Fibroblast of upper back skin (primary cell): ENCODE measurements at places on chromosomes 2 and 18.
A peak's percentile ranks its signal among the peaks of the same experiment; 100 is the strongest.

DNA sequence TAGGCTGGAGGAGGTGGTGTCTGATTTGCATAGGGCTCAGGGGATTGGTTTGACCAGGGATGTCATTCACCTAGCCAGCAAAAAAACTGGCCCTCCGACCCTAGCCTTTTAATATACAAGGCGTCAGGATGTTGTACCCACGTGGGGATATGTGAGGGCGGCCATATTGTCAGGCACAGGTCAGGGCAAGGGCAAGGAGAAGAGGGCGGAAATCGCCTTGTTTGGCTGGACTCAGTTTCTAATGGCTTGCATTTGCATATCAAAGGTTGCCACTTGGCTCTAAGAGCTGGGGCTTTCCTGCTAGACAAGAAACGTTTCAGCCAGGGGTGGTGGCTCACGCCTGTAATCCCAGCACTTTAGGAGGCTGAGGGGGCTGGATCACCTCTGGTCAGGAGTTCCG lies 24.9 kb upstream of the PDCL3 start:
- DNase-seq, result no peak

- DNase-seq, result no peak
Measured at GRCh38 chr2:48984922-48985321, 169.4 kb downstream of the FSHR start.

DNA sequence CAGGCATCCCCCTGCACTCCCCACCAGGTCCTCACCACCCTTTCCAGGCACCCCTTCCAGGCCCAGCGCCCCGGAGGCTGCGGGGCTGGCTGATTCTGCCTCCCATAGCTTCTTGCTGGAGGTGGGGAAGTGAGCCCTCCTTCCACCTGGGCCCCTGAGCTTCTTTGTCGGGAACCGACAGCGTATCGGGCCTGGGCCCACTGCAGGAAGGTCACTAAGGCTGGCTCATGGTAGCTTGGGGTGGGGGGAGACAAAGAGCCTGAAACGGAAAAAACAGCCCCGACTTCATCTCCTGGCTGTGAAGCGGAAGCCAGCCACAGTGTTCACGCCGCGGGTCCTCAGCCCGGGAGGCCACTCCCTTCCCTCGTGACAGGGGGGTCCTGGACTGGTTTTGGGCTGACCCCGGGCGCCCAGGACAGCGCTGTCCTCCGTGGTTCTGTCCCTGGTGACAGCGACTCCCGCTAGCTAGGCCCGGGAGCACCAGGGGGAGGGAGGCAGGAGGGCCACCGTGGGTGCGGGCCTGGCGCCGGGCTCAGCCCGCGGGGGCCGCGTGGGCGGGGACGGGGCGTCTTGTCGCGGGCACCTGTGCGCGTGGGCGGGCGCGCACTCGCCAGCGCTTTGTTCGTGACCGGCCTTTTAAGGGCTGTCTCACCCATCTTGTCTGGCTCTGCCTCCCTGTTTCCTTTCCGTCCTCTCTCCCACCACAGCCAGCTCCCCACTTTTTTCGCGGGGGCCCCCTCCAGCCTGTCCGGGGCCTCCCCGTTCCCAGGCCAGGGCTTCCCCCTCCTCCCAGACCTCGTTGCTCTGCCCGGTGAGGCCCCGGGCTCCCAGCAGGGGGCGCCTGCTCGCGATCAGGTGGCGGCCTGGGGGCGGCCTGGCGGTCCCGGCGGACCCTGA lies 64.9 kb downstream of the DNMT3A start:
- DNase-seq, result no peak

DNA sequence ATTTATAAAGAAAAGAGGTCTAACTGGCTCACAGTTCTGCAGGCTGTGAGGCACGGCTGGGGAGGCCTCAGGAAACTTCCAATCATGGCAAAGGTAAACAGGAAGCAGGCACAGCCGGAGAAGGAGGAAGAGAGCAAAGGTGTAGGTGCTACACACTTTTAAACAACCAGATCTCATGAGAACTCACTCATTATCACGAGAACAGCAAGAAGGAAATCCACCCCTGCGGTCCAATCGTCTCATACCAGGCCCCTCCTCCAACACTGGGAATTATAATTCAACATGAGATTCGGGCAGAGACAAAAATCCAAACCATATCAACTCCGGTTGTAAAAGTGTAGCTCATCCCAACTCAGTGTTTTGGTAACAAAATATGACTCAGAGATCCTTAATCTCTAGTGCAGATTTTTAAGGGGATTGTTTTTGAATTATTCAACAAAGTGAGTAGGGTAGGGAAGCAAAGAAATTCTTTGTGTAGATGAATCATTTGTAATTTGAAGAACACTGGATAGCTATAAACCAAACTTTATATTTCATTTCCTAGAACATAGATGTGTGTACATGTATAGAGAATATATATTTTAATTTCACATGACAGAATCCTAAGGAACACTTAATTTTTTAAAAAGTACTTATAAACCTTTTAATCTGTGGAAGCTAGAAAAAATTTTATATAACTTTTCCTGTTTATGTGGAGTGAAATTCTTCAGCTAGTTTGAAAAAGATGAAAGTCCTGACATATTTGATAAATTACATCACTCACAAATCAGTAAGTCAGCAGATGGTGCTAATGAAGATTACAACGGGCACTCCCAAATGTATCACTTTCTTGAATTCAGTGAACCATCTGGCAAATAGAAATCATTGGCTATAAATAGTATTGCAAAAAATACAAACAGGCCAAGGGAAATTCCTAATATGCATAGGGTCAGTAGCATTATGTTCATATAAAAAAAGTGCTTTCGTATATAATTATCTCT lies 130.1 kb downstream of the OLA1 start:
- peak; percentile 85 for DNase-seq
